NCI-H1105 treated with DMSO at 0.1 percent for 48 hours (cell line): ENCODE measurements at places on chromosomes 7 and 10.

DNA sequence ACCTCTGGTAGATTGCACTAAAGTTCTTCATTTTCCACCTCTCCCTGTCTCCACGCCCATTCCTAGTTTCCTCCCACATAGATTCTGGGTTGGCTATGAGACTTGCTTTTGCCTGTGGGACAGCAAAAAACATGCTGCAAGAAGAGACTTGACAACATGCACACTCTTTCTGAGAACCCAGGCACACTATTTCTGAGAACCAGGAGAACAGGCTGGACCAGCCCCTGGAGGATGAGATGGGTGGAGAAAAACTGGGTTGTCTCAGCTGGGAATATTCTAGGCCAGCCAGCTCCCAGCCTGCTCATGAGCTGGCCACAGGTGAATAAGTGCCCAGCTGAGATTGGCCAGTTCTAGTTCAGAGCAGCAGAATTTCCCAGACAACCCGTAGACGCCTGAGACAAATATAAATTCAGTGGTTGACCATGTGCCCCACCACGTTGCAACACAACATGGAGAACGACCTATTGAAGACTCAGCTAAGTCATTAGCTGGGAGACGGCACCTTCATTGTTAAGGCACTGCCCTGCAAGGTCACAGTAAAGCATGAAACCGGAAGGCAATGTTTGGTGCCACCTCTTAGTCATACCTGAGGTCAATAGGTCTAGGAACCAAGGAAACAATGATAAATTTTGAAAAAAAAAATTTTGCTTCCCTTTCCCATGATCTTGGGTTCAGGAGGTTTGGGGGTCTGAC is 92.7 kb upstream of the AKR1E2 start:
- no peak for DNase-seq

- DNase-seq = no peak
These were observed 28.9 kb downstream of the TARP start for GRCh38 chr7:38244516-38244915.

GRCh38 chr7:2736411-2736914 is 48.5 kb downstream of the AMZ1 start:
- no peak for DNase-seq

GRCh38 chr7:108051454-108051853 is 48.5 kb upstream of the LAMB1 start:
- no peak for DNase-seq

DNA sequence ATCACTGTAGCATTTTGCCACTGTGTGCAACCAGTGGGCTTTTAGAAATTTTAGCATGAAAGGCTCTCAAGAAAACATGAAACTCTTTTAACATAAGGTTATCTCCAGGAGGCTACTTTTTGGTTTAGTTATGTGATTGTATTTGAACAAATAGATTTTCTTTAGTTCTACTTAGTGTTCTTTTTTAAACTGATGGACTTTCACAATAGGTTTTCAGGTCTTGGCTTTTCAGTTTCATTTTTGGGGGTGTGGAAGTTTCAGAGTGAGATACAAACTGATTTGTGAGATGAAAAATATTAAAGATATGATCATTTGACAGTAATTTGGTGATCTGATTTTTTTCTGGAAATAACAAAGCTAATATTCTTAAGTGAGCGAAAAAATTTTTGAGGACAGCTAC is 344.1 kb downstream of the PHF14 start:
- DNase-seq = no peak

- no peak for DNase-seq
These were observed 29.2 kb upstream of the PROSER2 start for GRCh38 chr10:11793762-11794479.

- no peak for DNase-seq
These were observed 23.1 kb downstream of the KDM7A start for GRCh38 chr7:140153666-140154161.

DNA sequence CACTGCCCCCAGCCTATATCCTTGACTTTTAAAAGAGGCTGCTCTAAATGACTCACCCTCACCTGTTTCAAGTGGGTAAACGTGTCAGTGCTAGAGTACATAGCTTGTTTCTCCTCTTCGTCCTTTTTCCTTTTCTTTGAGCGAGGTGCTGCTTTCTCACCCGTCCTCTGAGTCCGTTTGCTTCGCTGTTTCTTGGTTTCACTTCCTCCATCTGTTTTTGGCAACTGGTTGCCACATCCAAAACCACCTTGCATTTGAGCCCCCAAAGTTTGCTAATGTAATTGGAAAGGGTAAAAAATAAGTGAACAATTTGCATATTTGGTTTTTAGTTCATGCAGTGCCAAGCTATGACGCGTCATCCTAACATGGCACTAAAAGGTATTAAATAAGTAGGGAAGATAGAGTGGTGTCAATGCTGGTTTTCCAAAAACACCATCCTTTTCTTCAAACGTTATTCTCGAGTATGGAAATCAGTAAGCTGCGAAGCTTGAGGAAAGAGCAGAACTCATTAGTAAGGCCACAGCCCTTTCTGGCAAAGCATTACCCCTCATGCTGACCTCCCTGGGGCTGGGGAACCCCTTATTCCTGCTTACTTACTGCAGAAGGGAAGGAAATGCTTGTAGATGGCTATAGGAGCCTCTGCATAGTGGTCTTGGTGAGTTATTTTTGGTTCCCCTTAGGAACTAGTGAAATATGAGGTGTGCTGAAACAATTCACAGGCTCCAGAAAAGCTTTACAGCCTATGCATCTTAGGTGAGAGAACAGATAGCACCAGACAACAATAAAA is 133.5 kb downstream of the GALNT11 start:
- DNase-seq = no peak

DNA sequence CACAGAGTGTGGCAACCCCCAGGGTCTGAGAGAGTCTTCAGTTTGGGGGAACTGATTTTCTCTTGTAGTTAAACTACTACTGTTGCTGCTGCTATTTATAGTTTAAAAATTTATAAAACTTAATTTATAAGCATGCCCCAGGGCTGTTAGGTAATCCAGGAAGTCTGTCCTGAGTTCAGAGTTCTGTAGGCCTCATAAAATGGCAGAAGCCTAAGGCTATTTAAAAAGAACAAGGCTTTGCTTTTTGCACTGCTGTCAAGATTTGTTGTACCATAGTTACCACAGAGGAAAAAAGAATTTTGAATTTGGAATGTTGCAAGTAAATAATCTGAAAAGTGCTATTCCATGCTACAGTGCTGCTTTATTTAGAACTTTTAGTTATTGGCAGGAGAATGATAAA is 66.1 kb downstream of the AGK start:
- DNase-seq = no peak

GRCh38 chr7:107269790-107270189 is 101.0 kb downstream of the HBP1 start:
- DNase-seq = no peak

- DNase-seq = no peak
These were observed 66.8 kb upstream of the CDK1 start for GRCh38 chr10:60711496-60711895.

- DNase-seq = no peak
These were observed 4.9 kb upstream of the ADIRF start for GRCh38 chr10:86963341-86963919.

GRCh38 chr10:127041552-127041951 is 136.3 kb downstream of the DOCK1 start:
- DNase-seq = no peak

GRCh38 chr10:110448682-110449418 is 48.9 kb upstream of the DUSP5 start:
- no peak for DNase-seq

GRCh38 chr7:32539919-32540531 is 44.7 kb downstream of the AVL9 start:
- no peak for DNase-seq

- DNase-seq = no peak
These were observed 8.3 kb downstream of the ABCA13 start for GRCh38 chr7:48179496-48180030.

- no peak for DNase-seq
These were observed 25.9 kb downstream of the STEAP4 start for GRCh38 chr7:88280801-88281200.

DNA sequence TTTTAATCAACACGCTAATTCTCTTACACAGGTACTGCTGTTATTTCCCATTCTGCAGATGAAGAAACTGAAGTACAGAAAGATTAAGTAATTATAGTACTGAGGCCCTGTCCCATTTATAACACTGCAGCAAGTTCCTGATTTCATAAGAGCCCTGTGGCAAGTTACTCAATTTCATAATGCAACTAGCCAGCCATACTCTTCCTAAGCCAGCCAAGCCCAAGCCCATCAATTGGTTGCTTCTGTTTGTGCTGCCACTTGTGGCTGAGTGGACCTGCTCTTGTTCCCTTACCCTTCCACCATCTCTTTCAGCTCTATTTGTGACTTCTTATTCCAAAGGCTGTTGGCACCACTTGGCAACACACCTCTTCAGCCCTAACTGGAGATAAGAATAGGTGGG is 19.7 kb upstream of the PRPF18 start:
- DNase-seq = no peak

DNA sequence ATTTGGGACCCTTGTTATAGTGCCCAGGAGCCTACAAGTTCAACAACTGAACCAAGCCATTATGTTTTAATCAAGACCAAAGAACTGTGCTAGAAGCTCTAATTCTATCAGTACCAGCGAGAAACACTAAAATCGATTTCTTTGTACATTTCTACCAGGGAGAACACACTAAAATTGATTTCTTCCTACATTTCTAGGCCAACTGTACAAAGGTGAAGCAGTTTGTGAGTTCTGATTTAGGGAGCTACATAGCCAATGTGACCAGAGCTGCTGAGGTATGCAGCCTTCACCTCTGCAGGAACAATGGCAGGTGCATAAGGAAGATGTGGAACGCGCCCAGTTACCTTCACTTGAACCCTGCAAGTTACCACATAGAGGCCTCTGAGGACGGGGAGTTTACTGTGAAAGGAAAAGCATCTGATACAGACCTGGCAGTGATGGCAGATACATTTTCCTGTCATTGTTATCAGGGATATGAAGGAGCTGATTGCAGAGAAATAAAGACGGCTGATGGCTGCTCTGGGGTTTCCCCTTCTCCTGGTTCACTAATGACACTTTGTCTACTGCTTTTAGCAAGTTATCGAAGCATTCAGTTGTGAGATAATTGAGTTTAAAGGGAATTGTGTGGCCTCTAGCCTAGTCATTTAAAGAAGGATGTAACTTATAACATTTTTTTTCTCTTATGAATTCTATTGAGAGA is 31.7 kb downstream of the HYAL4 start:
- DNase-seq = no peak

DNA sequence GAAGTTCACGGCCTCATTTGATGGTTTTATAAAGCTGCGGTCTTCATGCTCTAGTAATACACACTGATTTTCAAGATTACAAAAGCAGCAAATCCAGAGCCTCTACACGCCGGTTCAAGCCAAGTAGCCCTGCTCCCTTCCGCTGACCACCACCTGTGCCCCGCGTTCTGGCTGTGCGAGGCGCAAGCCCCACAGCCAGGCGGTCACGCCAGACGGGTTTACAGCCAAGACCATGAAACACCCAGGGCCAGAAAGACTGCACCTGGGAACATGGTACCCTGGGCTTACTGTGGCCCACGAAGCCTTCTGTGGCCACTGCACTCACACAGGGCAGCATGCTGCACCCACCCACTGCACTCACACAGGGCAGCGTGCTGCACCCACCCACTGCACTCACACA is 33.6 kb downstream of the GPER1 start:
- no peak for DNase-seq

GRCh38 chr10:62648921-62649320 is 155.6 kb upstream of the ADO start:
- DNase-seq = no peak

DNA sequence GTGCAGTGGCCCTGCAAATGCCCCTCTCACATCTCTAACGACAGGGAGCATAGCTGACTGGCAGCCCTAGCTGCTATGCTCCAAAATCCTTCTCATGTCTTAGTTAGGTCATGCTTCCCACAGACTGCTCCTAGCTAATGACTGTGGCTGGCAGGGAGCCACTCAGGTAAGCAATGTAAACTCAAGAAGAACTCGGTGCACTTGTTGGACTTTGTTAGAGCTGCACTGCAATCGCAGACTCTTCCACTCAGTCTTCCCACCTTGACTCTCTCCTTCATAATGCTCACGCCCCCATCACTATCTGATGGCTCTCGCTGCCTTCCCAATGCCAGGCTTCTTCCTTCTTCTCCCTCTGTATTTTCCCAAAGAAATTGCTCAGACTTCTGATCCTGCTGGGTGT is 24.0 kb downstream of the OR9A2 start:
- peak; percentile 7 for DNase-seq

DNA sequence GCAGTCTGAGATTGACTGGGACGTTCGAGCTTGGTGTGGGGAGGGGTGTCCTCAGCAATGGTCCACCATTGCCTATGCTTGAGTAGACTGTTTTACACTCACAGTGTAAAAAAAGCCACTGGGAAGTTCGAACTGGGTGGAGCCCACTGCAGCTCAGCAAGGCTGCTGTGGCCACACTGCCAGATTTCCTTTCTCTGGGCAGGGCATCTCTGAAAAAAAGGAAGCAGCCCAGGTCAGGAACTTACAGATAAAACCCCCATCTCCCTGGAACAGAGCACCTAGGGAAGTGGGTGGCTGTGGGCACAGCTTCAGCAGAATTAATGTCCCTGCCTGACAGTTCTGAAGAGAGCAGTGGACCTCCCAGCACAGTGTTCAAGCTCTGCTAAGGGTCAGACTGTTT is 80.3 kb downstream of the BICC1 start:
- no peak for DNase-seq

- no peak for DNase-seq
These were observed 52.5 kb upstream of the SEPTIN7 start for GRCh38 chr7:35748371-35748770.

- DNase-seq = no peak
These were observed 20.3 kb downstream of the PPIF start for GRCh38 chr10:79367426-79368189.

DNA sequence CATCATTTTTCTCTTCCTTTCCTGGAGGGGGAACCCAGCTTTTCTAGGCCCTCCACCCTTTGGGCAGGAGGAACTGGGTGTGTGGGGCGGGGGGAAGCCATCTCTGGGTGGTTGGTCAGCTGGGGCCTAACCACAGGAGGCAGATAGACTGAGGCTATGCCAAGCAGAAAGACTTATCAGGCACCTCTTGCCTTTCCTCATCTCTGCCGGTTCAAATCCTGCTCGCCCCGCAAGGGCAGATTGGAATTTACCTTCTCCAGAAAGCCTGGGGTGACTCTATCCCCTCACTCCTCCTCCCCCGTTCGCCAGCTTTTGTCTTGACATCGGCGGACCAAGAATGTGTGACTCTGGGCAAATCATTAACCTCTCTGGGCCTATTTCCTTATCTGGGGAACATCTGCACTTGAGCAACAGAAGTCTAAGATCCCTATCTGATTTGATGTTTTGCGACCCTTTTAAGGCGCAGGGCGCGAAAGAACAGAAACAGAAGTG is 584 bp upstream of the GARS1 start:
- peak; percentile 48 for DNase-seq
